ENCODE measurements at places on chromosomes 1 and 21. TPM values are rescaled to one million over a fixed set of nuclear protein-coding genes. Genes with fewer than 3 reads are reported as not detected.

The PRDM16 gene
- total RNA-seq = 0.20 TPM

DNA sequence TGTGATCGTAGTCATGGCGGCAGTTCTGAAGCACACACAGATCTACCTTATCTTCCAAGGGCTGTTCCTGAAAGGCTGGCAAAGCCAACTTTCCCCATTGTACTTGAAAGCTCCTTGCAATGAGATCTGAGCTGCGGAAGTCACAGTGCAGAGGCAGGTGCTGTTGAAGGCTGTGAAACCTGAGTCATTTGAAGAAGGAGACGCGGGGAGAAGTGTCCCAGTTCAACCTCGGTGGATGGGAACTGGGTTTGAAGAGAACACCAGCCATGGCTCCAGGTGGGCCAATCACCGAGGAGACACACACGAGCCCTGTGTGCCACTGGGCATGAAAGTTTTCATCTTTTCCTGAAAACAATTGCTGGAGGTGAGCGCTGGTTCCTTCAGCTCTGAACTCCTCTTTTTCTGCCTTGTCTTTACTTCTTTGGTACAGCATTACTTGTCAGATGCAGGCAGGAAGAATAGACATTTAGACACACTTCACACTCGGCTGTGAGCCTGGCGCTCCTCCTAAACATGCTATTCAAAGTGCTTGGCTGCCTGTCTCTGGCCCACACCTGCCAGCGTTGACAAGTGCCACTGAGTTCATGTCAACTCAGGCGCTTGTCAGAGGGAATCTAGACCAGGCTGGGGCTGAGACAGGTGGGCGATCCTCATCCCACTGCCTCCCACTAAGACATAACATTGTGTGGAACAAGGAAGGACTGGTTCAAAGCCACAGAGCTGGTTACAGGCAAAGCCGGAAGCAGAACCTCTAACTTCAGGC lies 25.7 kb upstream of the PDE9A start:
- no peak for DNase-seq
- H3K36me3 ChIP-seq = no peaks in the 10 kb centered on the region
- H3K27me3 ChIP-seq = no peaks in the 10 kb centered on the region
- H3K4me3 ChIP-seq = no peak overlapping the region
- no peak overlapping the region for H3K27ac ChIP-seq

GRCh38 chr1:11930571-11931445 lies 3.7 kb upstream of the PLOD1 start:
- H3K36me3 ChIP-seq = no peaks in the 10 kb centered on the region
- H3K27ac ChIP-seq = no peak overlapping the region
- H3K4me3 ChIP-seq = no peak overlapping the region

- no peaks in the 10 kb centered on the region for H3K27me3 ChIP-seq
- DNase-seq = no peak
- no peaks in the 10 kb centered on the region for H3K4me1 ChIP-seq
- H3K4me3 ChIP-seq = no peak overlapping the region
Measured at GRCh38 chr1:203567596-203567995, 59.0 kb upstream of the ATP2B4 start.

DNA sequence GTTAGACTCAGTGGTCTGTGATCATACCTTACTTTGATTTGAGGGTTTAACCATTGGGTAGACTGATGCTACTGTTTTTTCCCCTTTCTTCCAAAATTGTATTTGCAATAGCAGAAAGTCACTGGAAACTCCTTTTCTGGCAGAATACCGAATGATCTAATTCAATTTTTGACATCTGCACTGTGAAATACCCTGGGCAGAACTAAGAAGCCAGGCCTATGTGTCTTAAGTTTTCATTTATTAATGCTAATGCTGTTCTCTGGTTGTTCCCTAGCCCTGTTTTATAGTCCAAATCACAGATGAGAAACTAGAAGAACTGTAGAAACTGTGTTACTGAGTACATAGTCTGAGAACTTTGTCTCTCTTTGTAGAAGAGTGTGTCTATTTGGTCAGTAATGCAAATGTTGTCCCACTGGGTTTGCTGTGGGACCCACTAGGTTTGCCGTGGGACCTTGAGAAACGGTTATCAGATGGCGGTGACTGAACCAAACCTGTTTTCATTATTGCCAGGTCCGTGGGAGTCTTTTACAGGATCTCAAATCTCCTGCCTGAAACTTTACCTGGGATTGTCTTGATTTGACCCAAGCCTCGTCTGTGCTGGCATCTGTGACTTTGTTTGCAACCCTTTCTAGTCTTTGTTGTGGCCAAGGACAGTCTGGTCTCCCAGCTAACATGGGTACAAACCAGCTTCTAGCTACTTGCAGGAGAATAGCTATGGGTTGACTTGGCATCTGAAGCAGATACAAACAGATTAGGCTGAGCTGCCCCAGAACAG lies 41.4 kb downstream of the PEX14 start:
- H3K4me3 ChIP-seq = no peak overlapping the region
- H3K27ac ChIP-seq = no peak overlapping the region
- DNase-seq = no peak
- peaks cover 49% of the 10 kb centered on the region for H3K4me1 ChIP-seq
- peaks cover 5% of the 10 kb centered on the region for H3K36me3 ChIP-seq
- H3K27me3 ChIP-seq = no peaks in the 10 kb centered on the region

Measured in activated naive CD4-positive, alpha-beta T cell treated with anti-CD3 and anti-CD28 coated beads for 36 hours (primary cell).